D721Med (cell line): ENCODE measurements at places on chromosomes 11 and 22.
A peak's percentile ranks its signal among the peaks of the same experiment; 100 is the strongest.

DNA sequence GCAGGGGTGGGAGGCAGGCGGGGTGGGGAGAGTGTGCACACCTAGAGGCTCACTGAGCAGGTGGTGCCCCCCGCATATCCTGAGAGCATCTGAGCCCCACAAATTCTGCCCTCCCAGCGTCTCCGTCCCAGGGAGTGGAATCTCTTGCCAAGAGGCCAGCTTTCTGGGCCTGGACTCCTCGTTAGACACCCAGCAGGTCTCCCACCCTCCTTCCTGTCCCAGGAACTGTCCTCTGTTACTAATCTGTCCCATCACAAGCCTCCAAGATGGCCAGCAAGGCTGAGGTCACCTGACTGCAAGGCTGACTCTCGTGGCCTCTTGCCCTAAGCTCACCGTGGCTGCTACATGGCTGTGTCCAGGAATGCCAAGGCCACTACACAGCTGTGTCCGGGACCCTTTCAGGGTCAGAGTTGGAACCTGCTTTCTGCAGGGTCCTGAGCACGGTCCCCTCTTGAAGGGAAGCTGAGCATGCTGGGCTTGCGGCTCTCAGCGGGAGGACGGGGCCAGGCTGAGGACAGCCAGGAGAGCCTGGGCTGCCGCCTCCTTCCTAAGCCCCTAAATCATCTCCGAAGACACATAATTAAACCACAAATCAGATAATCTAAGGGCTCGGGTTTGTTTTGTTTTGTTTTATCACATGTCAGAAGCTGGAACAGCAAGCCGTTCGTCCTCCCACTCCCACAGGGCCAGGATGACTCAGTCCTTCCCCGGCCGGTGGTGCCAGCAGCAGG is 1327.3 kb downstream of the TBC1D22A start:
- DNase-seq: no peak

DNA sequence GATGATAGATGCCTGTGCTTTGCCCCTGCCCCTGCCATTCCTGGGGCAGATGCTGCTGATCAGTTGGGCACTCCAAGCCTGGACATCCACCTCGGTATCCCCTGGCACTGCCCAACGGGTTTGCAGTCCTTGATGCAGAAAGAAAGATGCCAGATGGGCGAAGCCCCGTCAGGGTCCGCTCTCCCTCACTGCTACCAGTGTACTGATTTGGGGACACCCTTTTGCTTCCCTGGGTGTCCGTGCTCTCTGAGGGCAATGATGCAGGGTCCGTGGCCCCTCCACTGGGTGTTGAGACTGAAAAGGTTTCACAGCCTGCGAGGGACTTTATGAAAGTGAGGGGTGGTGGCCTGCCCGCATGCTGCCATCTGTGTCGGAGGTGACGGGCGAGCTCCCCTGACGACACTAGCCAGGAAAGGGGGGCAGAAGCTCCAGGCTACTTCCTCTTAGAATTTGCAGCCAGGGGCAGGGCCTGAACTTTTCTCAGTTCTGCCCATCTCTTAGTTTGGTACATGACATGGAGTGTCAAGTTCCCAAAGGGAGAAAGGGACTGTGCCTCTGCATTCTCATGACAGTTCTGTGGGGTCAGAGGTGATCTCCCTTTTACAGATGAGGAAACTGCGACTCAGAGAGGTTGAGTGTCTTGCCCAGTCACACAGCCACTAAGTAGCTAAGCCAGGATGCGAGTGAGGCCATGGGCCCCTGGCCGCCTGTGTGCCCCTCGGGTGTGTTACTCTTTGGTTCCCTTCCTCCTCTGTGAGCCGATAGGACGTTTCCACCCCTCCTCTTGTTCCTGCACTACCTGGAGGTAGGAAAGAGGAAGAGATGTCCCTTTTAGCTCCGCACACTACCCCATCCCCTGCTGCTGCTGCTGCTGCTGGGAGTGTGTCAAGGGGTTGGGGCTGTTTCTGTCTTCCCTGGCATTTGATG is 96.6 kb downstream of the BCR start:
- DNase-seq: no peak

GRCh38 chr11:71339396-71339881 is 87.1 kb upstream of the SHANK2 start:
- no peak for DNase-seq

- DNase-seq: no peak
Observed at GRCh38 chr11:126465573-126466188, 110.2 kb downstream of the ST3GAL4 start.

DNA sequence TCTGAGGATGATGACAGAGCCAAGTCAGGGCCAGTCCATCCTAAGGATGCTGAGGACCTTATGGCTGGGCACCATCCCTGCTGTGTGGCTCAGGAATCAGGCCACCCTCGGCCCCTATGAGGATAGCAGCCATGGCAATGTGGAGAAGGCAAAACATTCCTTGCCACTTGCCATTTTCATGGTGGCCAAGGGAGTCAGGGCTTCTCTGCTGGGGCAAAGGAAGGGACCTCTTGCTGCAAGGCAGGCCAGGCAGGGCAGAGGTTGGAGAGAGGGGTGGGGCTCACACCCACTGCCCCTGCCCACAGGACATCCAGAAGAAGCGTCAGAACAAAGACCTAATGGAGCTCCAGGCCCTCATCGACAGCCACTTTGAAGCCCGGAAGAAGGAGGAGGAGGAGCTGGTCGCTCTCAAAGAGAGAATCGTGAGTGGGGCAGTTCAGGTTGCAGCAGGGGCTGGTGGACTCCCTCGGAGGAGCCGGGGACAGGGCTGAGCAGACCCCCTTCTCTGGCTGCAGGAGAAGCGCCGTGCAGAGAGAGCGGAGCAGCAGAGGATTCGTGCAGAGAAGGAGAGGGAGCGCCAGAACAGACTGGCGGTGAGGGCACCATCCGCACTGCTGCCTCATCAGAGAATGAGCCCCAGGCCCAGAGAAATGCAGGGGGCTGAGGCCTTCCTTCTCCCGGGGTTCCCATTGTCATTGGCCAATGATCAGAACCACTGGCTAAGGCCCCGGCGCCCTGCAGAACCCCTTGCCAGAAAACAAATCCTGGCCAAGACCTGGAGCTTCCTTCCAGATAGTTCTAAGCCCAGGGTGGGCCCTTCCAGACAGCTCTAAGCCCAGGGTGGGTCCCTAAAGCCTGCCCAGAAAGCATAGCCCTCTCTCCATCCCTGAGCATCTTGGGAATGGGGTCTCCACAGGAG is 13.5 kb upstream of the MRPL23 start:
- DNase-seq: no peak

DNA sequence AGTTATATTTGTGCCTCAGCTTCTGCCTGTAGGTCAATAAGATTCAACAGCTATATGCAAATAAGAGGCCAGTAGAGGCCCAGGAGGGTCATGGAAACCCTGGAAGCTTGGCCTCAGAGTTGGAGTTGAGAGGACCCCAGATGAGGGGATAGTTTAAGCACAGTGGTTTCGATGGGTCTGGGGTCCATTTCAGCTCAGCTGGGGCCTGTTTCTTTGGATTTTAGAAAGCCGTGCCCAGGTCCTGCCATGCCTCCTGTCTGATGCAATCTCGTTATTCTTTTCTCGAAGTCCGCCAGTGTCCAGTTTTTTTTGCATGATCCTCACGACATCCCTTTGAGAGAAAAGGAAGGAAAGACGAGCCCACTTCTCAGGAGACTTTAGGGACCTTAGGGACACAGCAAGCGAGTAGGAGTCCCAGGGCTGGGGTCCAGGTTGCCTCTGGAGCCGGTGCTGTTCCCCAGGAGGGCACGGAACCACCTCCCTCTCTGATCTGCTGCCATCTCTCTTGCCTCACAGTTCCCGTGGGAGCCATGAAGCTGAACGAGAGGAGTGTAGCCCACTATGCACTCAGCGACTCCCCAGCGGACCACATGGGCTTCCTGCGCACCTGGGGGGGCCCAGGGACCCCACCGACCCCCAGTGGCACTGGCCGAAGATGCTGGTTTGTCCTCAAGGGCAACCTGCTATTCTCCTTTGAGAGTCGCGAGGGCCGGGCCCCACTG is 2.6 kb upstream of the SMDT1 start:
- DNase-seq: no peak

- DNase-seq: no peak
Observed at GRCh38 chr22:46036558-46037408, 59.8 kb upstream of the WNT7B start.

- DNase-seq: no peak
Observed at GRCh38 chr11:86749376-86749775, 51.0 kb upstream of the PRSS23 start.

DNA sequence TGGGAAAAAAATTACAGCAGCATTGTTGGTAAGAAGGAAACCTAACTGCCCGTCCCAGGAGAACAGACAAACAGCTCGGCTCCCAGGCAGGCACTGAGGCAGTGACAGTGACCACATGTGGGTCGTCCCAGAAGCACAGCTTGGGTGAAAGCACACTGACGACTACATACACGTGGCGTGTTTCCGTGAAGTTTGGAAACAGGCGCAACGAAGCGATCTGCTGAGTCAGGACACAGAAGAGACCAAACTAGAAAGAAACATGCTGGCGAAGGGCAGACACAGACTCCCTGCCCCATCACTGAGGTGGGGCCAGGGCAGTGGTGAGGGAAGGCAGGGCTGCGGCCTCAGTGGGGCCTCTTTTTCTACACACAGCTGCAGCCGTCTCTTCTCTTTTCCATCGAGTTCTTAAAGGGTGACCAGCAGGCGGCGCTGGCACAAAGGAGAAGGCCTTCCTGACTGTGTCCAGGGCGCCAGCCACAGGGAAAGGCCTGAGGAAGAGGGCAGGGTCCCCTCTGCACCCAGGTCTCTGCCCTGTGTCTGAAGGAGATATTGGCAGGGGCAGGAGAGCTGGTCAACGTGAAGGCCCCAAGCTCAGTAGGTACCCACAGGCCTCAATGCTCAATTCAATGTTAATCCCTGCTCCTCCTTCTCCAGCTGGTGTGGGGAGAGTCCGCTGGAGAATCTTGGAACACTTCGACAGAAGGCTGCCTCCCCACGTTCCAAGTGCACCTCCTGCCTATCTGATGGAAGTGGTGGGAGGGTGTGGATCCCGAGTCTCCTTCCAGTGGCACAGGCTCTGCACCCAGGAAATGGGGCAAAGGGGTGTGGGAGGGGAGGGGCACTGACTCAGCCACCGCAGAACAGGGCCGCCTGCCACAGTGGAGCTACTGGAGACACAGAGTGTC is 19.9 kb downstream of the CARS1 start:
- DNase-seq: peak; percentile 34

DNA sequence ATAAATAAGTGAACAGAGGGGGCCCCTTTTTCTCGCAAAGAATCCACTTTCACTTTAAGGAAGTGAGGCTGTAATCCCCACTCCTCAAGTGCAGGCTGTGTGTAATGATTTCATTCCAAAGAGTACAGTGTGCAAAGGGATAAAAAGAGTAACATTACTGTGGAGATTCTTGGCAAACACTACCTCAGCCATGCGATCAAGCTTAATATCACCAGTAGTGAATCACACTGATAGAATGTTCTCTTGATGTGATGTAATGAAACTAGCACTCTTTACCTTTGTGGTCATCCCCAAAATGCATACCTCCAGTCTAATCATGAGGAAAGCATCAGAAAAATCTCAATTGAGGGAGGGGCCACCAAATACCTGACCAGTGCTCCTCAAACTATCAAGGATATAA is 246.1 kb upstream of the CHORDC1 start:
- DNase-seq: no peak

DNA sequence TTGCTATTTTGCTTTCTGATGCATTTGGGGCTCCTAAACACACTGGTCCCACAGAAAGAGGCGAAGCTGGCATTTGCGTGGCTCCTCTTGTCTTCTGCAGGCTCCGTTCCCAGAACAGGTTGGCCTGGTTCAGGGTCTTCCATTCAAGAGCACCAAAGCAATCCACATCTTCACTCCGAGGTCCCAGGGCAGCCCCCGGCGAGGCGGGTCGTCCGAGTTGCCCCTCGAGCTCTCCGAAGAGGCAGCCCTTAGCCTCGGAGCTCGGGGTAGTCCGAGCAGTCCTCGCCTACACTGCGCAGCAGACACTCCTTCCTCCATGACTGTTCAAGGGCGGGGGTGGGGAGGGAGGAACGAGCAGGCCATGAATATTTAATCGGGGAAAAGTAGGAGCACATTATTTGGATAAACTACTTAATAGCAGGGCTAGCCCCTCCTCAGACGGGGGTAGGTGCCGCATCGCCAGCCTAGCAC is 321.3 kb downstream of the BLID start:
- no peak for DNase-seq

DNA sequence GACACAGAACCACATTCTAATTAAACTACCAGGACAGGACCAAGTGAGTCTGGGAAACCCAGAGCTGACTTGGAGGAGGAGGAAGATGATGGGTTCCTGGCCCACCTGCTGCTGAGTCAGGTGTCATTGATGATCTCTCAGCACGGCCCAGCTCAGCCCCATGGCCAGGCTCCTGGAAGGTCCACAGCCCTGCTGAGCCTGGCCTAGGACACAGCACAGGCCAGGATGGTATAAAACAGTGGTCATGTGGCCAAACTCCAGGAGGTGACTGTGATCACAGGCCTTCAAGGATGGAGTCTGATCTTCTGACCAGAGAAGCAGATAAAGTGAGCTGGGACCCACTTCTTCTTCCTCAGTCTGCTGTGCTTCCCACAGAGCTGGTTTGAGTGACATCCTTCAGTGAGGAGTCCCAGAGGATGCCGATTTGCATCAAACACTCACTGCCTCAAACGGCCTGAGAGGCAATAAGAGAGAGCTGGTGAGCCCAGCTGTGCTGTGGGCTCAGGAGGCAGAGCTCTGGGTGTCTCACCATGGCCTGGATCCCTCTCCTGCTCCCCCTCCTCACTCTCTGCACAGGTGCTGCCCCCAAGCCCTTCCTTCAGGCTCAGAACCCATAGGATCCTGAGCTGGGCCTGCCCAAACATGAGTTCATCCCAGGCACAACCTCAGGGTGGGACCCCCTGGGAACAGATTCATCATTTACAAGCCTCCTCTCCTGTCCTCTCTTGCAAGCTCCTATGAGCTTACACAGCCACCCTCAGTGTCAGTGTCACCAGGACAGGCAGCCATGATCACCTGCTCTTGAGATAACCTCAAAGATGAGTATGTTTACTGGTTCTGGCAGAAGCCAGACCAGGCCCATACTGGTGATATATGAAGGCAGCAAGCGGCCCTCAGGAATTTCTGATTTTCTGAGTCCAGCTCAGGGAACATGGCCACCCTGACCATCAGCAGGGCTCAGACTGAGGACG is 37.7 kb upstream of the IGLL5 start:
- DNase-seq: no peak

DNA sequence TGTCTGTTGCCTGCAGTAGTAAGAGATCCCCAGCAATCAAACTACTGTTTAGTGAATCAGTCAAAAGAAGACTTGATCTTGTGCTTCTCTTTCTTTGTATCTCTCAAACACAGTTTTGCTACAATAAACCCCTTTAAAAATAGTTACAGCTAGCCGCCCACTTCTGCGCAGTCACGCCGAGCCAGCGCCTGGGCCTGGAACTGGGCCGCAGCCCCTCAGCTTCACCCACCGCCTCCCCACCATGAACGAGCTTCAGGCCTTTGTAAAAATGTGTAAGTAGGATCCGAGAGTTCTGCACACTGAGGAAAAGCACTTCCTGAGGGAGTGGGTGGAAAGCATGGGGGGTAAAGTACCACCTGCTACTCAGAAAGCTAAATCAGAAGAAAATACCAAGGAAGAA is 60.5 kb downstream of the CWC15 start:
- DNase-seq: no peak

DNA sequence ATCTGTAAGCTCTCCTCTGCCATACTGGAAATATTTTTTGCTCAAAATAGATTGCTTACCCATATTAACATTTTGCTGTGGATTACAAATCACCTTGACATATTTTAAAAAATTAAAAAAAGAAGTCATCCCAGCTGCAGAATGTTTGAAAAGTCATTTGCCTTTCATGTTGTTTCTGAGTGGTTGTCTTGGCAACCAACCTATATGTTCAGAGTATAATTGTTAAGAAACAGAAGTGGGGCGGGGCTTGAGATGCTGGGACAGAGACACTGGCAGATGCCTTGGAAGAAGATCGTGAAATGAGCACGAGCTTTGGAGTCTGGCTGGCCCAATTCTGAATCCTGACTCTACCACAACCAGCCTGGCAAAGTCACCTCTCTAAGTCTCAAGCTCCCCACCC is 348.2 kb downstream of the LARGE1 start:
- DNase-seq: no peak
